ENCODE measurements at places on chromosomes 5 and 9.

- DNase-seq: no peak
Measured at GRCh38 chr9:74551266-74551665, 54.1 kb downstream of the RORB start.

- no peak for DNase-seq
Measured at GRCh38 chr9:120610975-120611689, 31.2 kb upstream of the CDK5RAP2 start.

GRCh38 chr9:92266486-92266885 lies 27.0 kb downstream of the IARS1 start:
- DNase-seq: no peak

GRCh38 chr5:72662936-72663335 lies 153.5 kb upstream of the TNPO1 start:
- no peak for DNase-seq

GRCh38 chr5:53397845-53398244 lies 82.6 kb upstream of the FST start:
- no peak for DNase-seq

DNA sequence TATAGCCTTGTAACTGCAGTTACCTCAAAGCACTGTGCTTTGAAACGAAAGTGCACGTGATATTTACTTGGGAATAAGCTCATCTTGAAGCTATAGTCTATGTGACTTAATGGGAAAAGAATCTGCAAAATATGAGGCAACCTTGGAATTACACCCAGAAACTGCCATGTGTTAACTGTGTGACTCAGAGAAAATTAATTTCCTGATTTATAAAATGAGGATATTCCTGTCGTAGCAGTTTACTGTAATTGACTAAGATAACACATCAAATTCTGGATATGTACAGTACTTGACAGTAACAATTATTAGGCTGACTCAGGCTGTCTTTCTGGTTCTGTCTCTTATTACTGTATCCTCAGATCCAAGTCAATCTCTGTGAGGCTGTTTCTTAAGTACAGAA lies 1079.9 kb upstream of the ACO1 start:
- DNase-seq: no peak

- DNase-seq: no peak
Measured at GRCh38 chr9:86287013-86287412, 4.7 kb upstream of the ISCA1 start.

DNA sequence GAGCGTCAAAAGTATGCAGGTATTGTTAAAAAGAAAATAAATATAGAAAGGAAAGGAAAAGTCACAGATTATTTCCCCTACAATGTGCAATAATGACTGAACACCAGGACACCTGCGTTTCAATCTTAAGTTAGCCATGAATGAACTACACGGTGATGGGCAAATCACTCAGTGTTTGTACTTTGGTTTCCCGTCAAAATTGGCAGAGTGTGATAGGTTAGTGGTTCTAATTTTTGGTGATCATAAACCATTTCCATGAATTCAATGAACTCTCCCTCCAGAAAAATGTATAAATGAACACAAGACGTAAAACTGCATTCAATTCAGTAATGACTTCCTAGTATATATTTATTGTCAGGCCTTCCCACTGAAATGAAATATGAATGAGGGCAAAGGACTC lies 59.0 kb upstream of the ITGA1 start:
- no peak for DNase-seq

GRCh38 chr9:706073-706472 lies 135.4 kb upstream of the DMRT1 start:
- DNase-seq: no peak

- no peak for DNase-seq
Measured at GRCh38 chr9:109776391-109776790, 3.6 kb upstream of the PALM2AKAP2 start.

DNA sequence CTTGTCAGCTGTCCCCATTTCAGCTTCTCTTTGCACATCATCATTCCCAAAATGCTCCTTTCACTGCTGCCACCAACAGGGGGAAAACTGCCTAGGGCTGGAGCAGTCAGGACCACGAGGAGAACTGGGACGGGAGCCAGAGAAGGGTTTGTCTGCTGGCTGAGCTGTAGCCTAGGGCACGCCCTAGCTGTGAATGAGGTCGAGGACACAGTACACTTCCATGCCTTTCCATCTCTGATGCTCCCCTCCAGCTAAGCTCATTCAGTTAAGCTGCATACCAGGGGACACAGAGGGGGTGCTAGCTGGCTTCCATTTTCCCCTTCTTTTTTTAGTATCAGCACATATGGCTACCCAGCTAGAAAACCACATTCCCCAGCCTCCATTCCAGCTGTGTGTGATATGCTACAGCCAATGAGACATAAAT lies 64.7 kb downstream of the STK10 start:
- DNase-seq: no peak

- no peak for DNase-seq
Measured at GRCh38 chr5:145084834-145085233, 750.3 kb downstream of the PRELID2 start.

DNA sequence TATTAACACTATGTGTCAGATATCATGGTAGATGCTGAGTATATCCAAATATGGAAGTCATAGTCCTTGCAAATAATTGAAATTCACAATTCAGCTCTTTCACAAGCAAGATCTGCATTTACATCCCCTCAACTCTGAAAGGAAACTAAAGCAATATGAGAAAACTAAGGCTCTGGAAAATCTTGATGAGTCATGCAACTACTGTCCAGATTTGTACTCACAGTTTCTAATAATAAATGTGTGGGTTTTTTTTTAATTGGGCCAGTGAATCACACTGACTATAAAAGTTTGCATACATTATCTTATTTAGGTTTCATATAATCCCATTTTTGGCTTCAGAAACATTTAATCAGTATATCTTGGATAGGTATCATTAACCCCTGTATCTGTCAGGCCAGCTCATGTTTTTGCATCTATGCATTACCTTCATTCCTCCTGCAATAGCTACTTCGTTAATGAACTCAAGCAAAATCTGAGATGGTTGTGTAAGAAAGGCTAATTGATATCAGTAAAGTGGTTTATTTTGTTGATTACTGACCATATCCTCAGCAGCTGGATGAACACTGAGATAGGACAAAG lies 58.7 kb upstream of the PRR16 start:
- DNase-seq: no peak

DNA sequence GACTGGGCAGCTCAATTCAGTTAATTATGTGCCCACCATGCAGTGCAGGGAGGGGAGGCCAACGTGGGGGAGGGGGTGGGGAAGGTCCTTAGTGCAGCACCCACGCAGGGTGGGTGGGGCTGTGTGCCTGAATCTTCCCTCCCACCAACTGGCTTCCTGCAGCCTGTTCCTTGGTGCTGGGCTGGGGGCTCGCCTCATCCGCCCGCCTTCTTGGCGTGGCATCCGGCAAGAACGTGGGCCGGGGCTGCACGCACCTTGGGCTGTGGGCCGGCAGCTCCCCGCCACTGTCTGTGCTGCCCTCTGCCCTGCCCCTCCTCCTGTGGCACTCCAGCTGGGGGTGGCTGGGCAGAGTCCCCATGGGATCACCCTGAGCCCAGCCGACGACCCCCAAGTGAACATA lies 19.6 kb upstream of the RALGDS start:
- DNase-seq: no peak

DNA sequence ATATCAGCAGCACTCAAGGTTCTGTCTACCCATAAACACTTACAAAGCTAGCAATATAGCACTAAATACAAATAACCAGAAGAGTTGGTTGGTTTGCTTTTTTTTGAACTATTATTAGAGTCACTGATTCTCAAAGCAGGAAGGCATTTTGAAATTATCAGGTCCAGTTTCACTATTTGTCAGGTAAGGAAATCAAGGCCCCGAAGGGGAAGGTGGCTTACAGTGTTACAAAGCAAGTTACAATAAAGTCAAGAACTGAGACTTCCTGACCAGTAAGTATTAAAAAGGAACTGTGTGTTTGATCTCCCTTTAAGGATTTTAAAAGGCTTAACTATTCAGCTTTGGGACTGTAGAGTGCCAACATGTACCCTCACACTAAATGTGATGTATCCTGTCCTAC lies 10.8 kb downstream of the C5orf15 start:
- DNase-seq: no peak

DNA sequence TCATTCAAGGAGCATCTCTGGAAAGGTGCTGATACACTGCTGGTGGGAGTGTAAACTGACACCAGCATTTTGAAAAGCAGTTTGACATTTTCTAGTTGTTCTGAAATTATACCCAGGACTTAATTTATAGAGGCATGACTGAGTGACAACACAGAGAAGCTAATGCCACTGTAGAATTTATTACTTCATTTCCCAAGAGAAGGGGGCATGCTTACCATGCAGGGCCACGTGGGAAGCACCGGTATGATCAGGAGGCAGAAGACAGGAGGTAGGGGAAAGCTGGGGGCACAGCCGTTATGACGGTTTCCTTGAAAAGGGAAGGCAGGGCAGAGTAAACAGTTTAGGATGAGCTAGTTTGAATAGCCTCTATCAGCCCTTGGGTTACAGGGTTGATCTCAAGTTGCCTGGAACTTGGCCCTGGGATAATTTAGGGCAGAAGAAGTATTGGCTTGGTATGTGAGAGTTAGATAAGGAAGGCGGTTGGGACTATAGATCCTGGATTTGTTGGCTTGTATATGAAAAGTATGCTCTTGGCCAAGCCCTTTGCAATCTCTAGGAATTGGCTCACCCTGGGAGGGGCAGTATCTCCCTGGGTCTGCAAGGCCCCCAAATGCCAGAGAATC lies 305.7 kb downstream of the ENC1 start:
- DNase-seq: no peak

- DNase-seq: no peak
Measured at GRCh38 chr9:134605966-134606357, 35.6 kb upstream of the COL5A1 start.

DNA sequence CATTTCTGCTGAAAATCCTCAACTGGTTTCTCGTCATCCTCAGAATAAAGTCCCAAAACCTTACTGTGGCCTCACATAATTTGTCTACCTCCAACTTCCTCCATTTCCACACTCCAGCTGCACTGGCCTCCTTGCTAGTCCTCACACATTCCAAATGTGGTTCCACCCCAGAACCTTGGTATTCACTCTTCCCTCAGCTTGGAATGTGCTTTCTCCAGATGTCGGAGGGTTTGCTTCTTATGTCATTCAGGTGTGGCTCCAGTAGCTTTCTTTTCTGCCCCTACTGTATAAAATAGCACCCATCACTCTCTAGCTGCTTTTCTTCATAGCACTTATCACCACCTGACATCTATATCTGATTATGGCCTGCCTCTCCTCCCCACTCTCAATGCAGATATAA lies 102.5 kb upstream of the IFNK start:
- no peak for DNase-seq

GRCh38 chr5:96881511-96882115 lies 5.3 kb downstream of the ERAP2 start:
- DNase-seq: no peak

DNA sequence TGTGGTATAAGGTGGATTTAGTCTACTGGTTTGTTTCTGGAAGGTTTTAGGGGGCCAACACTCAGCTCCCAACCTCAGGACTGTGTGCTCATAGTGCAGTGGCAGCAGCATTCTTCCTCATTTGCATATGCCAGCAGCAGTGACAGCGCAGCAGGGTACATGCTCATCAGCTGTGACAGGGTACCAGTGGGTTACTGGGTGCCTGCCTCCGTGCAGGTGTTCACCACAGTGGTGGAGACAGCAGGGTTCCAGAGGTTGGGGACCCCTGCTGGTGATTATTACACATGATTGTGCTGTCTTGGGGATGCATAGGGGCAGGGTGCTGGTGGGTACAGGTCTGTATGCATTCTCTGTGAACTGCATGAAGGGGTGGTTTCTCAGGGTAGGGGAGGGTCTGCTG lies 45.5 kb upstream of the IFNE start:
- no peak for DNase-seq

DNA sequence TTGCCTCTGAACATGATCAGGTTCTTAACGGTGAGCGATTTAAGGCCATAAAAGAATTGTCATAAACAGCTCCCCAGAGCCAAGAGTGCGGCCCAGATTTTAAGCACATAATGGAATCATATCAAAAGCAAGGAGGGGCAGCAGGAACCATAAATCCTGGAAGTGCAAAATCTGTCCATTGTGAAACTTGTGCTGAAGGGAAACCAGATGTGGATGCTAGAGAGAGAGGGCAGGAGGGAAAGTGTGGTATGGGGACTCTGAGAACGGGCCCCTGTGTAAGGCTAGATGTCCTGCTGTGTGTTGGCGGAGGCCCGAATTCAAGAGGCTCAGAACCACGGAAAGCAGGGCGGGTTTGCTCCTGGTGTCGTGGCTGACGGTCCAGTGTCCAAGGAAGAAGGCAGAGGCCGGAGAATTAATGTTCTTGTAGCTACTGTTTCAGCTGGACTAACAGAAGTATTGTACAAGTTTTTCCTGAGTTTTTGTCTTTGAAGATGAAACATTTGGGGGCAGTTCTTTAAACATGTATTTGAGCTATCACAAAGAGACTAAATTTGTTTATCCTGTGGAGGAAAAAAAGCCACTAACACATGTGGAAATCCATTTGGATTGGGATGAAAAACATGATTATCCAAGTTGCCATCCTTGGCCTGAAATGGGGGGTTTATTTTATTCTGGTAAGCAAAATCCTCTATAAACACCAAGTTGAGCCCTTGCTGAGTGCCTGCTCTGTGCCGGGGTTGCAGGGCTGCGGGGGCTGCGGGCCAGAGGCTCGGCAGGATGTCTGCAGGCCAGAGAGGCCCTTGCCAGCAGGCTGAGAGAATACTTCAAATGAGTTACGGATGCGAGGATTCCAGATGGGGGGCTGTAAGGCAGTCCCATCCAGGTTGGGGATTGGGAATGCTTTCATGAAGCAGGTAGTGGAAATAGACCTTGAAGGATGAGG lies 9.2 kb upstream of the CXCL14 start:
- DNase-seq: no peak

DNA sequence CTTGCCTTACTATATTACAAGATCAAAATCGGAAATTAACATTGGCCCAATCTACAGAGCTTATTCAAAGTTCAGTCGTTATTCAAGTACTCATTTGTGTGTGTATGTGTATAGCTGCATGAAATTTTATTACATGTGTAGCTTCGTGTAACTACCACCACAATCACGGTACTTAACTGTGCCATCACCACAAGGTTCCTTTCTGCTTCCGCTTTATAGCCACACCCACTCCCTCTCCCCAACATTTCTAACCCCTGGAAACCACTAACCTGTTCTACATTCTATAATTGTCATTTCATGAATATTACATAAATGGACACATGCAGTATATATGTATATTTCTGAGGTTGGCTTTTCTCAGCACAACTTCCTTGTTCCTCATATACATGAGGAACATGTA lies 4.0 kb upstream of the TEX48 start:
- no peak for DNase-seq

GRCh38 chr5:159552751-159553150 lies 222.5 kb upstream of the IL12B start:
- no peak for DNase-seq

DNA sequence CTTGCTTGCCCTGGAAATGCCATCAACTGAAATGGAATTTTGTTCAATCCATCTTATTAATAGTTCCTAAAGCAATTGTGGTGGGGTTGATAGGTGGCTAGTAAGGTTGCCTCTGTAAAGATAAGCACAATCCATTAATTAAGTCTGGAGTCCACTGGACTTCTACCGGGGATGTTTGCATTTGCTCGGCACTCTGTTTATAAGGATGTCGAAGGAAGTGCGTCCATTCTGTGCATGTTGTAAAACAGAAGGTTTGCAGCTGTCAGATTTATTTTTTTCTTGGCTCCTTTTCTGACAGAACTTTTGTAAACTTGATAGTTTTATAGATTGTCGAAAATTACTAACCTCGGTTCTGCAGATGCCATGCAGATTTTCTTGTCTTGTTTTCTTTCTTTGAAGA lies 12.8 kb upstream of the TNFAIP8 start:
- no peak for DNase-seq

- no peak for DNase-seq
Measured at GRCh38 chr5:127830157-127830556, 127.0 kb downstream of the CCDC192 start.

- no peak for DNase-seq
Measured at GRCh38 chr9:135463140-135463539, 16.4 kb upstream of the PPP1R26 start.
